ENCODE measurements at places on chromosomes 5 and 9.
A peak's percentile ranks its signal among the peaks of the same experiment; 100 is the strongest.

GRCh38 chr9:12849486-12850003 lies 74.7 kb downstream of the LURAP1L start:
- DNase-seq: no peak

DNA sequence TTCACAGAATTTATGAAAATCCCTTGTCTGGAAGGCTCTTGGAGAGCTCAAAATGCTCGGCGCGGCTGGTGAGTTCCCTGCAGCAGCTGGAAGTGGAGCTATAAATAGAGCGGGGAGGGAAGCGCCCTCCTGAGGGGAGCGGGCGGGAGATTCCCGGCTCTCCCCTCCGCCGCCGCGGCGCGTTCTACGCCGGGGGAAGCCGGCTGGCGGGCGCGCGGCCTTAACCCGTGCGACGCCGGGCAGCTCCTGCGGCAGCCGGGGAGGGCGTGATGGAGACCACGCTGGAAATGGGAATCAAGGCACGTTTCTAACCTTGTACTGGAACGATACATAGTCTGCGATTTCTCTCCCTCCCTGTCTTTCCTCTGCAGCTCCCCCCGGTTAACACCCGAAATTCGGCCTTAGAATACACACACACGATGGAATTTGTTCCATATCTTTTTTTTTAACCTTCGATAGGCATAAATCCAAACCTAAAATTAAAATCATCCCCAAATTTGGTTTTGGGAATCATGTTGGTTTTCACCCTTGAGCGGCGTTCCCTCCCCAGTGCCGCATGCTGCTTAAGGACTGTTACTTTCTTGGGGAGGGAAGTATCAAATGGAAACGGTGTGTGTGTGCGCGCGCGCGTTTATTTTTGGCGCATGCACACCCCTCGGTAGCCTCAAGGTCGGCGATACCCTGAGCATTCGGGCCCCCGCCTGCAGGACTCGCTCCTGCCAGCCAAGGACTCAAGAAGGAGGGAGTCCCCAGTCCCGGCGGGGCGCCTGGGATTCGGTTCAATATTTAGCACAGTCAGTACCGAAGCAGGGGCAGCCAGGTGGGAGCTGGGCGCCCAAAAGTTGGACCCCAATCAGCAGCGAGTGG lies 306.3 kb upstream of the KCNN2 start:
- DNase-seq: no peak

DNA sequence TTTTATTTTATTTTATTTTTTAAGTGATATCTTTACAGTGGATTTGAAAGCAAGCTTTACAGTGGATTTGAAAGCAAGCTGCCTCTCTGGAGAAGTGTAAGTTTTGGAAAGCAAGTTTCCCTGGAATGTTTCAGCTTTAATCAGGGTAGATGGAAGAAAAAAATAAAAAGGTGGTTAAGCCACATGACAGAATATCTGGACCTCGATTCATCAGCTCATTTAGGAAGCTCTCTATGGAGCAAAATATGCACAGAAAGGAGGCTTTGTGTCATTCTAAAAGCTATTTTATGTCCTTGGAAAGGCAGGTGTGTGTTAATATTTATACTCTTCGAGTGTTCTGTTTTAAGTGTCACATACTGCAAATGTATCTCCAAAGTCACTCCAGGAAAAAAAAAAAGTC lies 409.2 kb upstream of the KLF4 start:
- DNase-seq: no peak

DNA sequence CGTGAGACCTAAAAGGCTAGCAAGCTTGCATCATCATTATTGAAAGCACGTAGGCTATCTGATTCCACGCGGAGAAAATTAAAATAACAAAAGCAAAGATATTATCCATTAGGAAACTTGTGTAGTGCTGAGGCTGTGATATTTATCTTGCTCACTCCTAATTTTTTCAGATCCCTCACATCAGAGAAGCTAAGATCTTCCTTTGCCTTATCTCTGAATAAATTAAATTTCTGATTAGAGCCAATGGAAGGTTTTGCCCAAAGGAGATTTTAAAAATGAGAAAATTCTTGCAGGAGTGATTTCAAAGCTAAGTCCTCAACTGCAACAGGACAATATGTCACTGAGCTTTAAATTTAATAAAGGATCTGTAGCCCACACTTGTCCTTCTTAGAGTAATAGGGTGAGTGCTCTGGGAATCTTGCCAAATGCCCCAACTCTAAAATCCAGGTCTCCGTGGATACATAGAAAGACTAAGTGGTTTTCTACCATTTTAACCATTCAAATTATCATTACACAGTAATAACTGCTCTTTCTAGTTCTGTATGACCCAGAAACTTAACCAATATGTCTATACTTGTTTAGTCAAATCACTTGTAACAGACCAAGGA lies 295.0 kb downstream of the CAAP1 start:
- no peak for DNase-seq

- peak; percentile 95 for DNase-seq
These were observed 46.2 kb upstream of the PWWP2A start for GRCh38 chr5:160165137-160166068.

- no peak for DNase-seq
These were observed 11.7 kb downstream of the TRIM23 start for GRCh38 chr5:65612298-65612907.

- peak; percentile 99 for DNase-seq
These were observed 59.4 kb upstream of the GNA14 start for GRCh38 chr9:77707383-77708063.

DNA sequence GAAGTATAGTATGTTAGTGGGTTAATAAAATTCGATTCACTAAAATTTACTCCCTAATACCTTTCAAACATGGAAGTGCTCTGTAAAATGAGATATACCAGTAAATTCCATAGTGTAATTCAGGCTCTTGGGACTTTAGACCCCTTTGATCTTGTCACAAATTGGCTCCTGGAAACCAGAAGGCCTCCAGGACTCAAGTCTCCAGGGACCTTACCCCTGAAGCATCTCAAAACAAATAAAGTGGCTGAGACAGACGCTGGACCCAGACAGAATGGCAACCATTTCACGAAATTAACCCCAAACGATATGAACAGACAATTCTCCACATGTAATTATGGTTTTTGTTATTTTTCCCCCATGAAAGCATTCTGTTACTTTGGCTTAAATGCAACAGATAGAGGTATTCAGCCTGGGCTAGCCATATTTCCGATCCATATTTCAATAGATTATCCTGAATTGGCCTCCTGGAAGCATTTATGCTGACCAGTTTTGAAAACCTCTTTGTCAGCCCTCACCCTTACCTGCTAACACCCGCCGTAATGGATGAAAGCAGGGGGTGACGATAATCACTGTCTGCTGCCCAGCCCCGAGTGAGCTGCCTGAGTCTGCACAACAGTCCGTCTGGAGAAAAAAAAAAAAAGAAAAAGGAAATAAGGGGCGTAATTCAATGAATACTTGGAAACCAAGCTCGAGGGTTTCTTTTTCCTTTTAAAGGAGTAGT lies 34.1 kb upstream of the EFNA5 start:
- no peak for DNase-seq

DNA sequence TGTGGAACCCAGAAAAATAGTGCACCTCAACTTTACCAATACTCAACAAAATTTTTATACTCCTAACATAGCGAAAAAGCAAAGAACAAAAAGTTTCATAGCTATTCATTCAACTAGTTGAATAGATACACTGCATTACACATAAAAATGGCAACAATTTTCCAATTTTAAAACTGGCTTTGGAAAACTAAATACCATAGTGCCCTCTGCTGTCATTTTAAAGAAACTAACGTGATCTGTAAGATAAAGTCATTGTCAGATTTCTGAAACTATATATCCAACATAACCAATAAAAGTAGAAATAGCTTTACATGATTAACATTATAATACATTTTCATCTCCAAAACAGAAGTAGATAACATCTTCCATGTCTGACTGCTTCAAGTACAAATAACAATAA lies 31.6 kb downstream of the DTWD2 start:
- DNase-seq: no peak

- no peak for DNase-seq
These were observed 324.7 kb downstream of the FAM170A start for GRCh38 chr5:119954106-119954505.

DNA sequence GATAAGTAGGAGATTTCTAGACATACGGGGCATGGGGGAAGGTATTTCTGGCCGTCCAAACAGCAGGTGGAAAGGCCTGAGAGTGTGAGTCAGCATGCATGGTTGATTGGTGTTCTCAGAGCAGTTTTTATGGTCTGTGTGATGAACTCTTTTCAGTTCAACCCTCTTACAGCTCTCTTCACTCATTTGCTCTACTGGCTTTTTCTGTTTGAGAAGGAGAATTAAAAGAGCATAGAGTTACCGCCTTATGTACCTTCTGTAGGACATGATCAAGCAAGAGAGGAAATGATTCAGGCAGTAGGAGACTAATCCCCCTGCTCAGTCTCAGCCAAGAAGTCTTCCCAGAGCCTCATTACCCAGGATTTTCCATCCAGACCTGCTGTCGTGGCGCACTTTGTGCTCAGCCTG lies 92.4 kb downstream of the PRDM6 start:
- DNase-seq: peak; percentile 80

GRCh38 chr5:76084496-76085242 lies 1.5 kb downstream of the SV2C start:
- no peak for DNase-seq

GRCh38 chr9:92423612-92424011 lies 659 bp downstream of the OMD start:
- no peak for DNase-seq

- no peak for DNase-seq
These were observed 41.6 kb upstream of the TLR4 start for GRCh38 chr9:117662651-117663050.

DNA sequence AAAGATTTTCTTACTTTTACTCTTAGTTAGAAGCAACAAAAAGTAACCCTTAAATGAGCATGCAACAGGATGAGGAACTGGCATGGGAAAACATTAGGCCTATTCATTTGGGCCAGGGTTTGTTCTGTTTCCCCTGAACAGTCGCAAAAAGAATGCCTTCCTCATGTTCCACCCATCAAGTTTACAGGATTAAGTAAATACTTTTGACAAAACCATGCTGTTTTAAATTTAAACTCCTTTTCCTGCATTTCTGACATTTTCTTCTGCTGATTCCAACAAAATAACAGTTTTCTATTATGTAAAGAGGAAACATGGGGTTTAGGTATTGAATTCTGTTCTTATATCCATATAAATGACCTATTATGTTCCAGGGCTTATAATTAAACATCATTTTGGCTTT lies 236.6 kb upstream of the ACTBL2 start:
- peak; percentile 55 for DNase-seq

GRCh38 chr5:97022898-97023297 lies 87.0 kb downstream of the LNPEP start:
- no peak for DNase-seq

GRCh38 chr5:98065261-98065909 lies 708.1 kb upstream of the RGMB start:
- no peak for DNase-seq

GRCh38 chr9:76744336-76744735 lies 19.9 kb upstream of the PCA3 start:
- DNase-seq: no peak

GRCh38 chr9:37989701-37990100 lies 79.3 kb downstream of the SHB start:
- no peak for DNase-seq

DNA sequence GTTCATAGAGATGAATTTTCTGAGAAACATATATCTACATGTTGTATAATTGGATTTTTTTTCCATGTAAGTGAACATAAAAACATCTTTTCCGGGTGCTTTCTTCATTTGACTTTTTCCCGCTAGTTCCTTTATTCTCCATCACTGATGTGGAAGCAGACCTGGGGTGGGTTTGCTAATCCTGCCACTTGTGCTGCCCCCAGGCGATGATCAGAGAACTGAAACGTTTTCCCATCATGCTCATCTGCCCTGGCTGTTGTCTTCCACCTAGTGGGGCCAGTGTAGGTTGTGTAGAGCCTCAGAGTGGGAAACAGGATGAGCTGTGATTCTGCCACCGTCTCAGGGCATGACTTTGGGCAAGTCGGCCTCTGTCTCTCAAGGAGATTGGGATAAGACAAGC lies 34.2 kb upstream of the TGFBR1 start:
- no peak for DNase-seq

DNA sequence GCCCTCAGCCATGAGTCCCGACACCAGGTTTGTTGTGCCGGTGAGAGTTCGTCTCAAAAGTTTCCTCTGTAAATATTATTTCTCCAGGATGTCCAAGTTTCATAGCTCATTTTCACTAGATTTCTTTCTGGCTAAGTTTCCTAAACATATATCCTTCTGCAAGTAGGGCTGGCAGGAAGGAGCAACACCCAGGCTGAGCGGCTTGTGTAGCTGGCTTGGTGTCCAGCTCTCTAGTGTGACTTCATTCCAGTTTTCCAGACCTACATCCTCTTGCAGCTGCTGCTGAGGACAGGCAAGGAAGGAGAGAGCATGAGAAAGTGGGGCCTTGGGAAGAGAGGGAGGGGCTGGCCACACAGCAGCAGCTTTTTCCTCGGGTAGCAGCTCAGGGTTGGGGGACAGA lies 80.3 kb downstream of the FGF1 start:
- DNase-seq: no peak

- no peak for DNase-seq
These were observed 60.9 kb downstream of the SLC12A2 start for GRCh38 chr5:128144491-128144890.

- DNase-seq: no peak
These were observed 86.1 kb downstream of the SH3TC2 start for GRCh38 chr5:148976569-148977381.

GRCh38 chr9:75418518-75418917 lies 330.2 kb downstream of the OSTF1 start:
- no peak for DNase-seq

DNA sequence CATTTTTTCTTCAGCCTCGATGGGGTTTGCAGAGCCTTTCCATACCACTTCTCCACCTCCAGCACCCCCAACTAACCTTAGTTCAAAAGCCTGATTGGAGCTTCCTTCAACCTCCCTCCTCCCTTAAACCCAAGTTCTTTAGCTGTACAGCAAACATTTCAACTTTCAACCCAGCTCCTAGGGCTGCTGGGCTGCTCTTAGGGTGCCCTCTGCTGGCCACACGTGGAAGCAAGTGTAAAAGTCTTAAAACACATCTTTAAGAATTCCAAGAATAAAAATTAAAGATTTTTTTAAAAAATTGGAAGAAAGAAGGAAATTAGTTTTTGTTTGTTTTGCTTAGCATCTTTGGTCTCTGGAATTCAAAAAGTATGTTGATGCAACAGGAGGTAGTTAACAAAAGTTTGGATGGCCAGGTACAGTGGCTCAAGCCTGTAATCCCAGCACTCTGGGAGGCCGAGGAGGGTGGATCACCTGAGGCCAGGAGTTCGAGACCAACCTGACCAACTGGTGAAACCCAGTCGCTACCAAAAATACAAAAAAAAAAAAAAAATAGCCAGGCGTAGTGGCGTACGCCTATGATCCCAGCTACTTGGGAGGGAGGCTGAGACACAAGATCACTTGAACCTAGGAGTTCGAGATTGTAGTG lies 15.5 kb upstream of the HSD17B3 start:
- no peak for DNase-seq

- no peak for DNase-seq
These were observed 49.9 kb downstream of the LMX1B start for GRCh38 chr9:126663661-126664072.

DNA sequence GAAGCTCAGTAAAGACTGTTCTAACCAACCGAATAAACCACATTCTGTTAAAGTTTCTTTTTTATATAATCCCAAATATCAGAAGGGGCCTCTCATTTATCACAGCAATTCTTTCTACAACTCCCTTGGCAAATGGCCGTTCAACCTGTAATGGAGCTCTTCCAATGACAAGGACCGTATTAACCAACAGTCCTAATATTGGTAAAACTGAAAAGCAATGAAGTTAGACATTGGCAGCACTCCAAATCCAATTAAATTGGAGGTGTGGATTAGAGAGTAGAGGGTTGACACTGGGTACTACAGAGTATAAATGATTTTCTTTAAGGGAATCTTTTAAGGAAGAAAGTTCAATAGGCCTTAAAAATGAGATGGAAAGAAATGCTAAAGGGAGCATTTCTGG lies 842 bp downstream of the TMED7 start:
- DNase-seq: no peak

GRCh38 chr9:32906213-32906612 lies 95.2 kb downstream of the APTX start:
- no peak for DNase-seq
